Cardiac fibroblast (primary cell): ENCODE measurements at places on chromosomes 2 and 18.

- DNase-seq, result no peak
Measured at GRCh38 chr2:154143105-154143504, 271.4 kb downstream of the GALNT13 start.

GRCh38 chr2:196284866-196285557 lies 113.6 kb upstream of the STK17B start:
- peak; percentile 24 for DNase-seq

DNA sequence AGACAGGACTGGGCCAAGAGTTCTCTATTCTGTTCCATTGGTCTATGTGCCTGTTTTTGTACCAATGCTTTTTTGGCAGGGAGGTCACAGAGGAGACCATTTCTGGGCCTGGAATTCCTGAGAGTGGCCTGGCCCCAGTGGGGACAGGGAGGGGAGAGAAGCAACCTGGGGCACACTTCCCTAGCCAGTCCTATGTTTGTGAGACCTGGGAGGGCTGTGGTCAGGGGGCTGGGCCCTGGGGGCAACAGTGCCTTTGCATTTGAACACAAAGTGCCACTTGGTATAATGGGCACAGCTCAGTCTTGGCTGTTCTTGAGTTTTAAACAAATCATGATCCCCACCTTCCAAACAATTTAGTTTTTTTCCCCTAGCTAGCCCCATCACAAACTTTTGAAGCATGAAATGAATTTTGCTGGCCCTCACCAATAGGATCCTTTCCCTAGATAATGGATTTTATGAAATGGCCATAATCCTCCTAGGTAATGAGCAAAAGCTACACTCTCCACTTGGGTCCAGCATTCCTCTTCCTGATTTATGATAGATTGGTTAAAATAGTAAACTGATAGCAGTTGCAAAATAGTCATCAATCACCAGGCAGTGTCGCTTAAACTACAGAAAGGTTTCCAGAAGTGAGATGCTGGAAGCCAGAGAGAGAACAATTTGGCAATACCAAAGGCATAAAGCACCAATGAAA lies 133.5 kb downstream of the GLI2 start:
- DNase-seq, result no peak

- no peak for DNase-seq
Measured at GRCh38 chr2:113181258-113182051, 7.7 kb downstream of the PSD4 start.

GRCh38 chr2:86243272-86243671 lies 44.0 kb downstream of the MRPL35 start:
- no peak for DNase-seq

GRCh38 chr2:63003351-63003750 lies 47.3 kb upstream of the OTX1 start:
- no peak for DNase-seq

DNA sequence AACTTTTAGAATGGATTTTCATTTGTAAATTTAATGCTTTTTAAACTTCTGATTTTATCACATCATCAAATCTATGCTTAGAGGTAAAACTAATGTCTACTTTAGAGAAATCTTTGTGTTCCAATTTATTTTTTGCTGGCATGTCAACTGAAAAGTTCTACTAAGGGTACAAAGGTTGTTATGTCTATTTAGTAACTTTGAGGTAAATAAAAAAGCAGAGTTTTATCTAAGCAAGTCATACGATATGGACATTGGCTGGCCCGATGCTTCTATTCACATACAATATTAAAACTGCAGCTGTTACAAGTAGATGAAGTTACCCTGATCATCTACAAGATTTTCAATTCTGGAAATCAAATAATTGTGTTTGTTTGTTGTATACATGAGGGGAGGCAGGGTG lies 1575.1 kb downstream of the LRP1B start:
- no peak for DNase-seq

GRCh38 chr2:176514805-176515500 lies 245.7 kb downstream of the MTX2 start:
- DNase-seq, result peak; percentile 51

GRCh38 chr2:117835990-117836760 lies 21.7 kb downstream of the DDX18 start:
- DNase-seq, result peak; percentile 87

GRCh38 chr2:216119986-216120385 lies 10.8 kb downstream of the XRCC5 start:
- DNase-seq, result no peak

DNA sequence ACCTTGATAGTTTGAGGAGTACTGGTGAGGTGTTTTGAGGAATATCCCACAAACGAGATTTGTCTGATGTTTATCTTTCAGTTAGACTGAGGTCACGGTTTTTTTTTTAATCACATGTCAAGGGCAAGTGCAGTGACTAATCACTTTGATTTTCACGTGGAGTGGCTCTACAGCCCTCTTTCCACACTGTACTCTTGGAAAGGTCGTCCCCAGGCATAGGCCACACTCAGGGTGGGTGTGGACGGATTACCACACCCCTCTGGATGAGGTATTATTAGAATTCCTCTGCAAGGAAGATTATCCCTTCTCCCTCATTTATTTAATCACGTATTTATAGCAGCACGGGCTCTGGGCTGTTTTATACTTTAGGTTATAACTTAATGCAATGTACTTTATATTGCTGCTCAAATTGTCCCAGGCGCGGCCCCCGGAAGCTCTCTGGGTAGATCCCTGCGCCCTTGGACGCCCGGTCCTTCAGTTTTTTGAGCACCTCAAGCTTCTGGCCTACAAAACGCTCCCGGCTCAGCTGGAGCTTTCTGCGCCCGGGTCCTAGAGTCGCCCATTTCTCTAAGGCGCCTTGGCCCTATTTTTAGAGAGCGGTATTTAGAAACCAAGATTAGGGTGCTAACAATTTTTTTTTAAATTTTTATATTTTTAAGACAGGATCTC lies 515 bp upstream of the PLEKHB2 start:
- peak; percentile 86 for DNase-seq

DNA sequence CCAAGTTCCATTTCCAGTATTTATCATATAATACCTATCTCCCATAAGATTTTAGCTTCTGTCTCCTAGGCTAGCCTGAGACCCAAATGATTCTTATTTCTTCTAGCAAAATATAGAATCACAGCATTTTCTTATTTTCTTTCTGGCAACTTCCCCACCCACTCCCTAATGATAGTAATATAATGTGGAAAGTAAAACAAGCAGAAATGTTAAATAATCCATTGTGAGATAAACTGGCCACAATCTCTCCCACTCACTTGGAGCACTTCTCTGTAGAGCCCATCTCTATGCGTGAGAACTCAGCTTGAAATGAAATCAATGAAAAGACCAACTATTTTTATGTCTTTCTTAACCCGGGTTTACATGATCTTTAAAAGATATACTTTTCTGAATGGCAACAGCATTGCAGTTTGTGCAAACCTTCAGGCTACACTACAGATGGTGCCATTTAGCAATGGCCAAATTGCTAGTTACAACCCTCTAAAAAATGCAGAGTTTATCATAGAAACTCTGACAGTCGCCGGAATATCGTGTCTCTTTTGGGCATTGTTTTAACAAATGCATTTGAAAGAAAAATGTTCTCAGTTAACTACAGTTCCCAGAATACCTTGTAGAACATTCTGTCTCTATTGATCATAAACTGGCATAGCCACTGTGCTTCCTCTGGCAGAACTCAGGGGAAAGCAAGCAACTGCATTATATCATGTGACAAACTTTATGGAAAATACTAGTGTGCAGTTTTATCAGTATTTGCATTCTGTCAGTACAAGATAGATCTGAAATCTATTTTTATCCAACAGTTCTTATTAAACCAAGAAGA lies 1407.4 kb upstream of the ZEB2 start:
- peak; percentile 53 for DNase-seq

DNA sequence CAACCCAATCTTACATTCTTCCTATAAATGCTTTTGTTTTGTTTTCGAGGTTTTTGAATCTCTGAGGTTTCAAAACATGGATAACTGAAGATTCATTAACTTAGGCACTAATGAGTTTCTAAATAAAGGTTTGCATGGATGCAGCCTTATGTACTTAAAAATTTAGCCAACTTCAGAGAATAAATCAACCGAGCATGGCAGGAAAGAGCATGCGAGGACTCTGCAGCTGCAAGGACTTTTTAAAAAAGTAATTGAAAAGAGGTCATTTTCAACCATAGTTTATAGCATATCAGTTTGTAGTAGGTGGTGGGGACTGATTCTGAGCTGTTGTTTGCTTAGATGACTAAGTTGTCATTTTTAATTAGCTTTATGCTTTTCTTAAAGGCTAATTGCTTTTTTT lies 567.0 kb upstream of the ZEB2 start:
- no peak for DNase-seq

DNA sequence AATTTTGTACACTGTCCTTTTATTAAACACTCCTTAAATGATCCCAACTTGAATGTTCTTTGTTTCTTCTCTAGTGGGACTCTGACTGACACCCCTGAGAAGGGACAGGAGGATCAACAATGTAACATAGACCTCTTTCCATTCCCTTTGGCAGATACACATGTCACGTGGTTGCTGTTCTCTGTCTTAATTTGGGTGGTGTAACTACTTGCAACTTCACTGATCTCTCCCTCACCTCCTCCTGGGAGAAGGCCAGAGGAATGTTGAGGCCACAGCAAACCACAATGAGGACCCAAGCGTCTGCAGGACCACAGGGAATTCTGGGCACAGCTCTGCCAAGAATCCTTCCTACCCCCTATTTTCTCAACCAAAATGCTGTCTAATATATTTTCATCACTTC lies 205.6 kb downstream of the RTP5 start:
- DNase-seq, result peak; percentile 66

GRCh38 chr18:3798032-3798431 lies 348.1 kb downstream of the TGIF1 start:
- no peak for DNase-seq

- DNase-seq, result no peak
Measured at GRCh38 chr2:126898636-126899035, at the start of gene TEX51. TSS of gene TEX51 (plus strand) at chr2:126898890. CDS start at chr2:126898919, 29 bp downstream.

- no peak for DNase-seq
Measured at GRCh38 chr2:85922199-85922598, 33.4 kb upstream of the ST3GAL5 start.

GRCh38 chr18:80154293-80154692 lies 45.2 kb downstream of the ADNP2 start:
- DNase-seq, result peak; percentile 41

DNA sequence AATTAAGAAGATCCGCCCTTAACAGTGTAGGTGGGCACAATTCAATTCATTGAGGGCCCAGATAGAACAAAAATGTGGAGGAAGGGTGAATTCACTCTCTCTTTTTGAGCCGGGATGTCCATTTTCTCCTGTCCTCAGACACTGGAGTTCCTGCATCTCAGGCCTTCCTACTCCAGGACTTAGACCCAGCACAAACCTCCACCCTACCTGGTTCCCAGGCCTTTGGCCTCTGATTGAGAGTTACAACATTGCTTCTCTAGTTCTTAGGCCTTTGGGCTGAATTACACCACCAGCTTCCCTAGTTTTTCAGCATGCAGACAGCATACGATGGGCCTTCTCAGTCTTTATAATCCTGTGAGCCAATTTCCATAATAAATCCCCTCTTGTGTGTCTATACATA lies 87.8 kb upstream of the TMEM17 start:
- no peak for DNase-seq

GRCh38 chr2:71783815-71784214 lies 330.5 kb downstream of the DYSF start:
- DNase-seq, result no peak

GRCh38 chr2:185188656-185189055 lies 549.9 kb upstream of the FSIP2 start:
- DNase-seq, result no peak

DNA sequence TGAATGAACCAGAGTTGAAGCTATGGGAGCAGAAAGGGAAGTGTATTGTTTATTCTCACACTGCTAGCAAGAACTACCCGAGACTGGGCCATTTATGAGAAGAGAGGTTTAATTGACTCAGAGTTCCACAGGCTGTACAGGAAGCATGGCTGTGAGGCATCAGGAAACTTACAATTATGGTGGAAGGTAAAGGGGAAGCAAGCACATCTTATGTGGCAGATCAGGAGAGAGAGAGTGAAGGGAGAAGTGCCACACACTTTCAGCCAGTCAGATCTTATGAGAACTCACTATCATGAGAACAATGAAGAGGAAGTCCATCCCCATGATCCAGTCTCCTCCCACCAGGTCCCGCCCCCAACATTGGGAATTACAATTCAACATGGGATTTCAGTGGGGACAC lies 383.2 kb upstream of the SLC14A2 start:
- DNase-seq, result no peak

DNA sequence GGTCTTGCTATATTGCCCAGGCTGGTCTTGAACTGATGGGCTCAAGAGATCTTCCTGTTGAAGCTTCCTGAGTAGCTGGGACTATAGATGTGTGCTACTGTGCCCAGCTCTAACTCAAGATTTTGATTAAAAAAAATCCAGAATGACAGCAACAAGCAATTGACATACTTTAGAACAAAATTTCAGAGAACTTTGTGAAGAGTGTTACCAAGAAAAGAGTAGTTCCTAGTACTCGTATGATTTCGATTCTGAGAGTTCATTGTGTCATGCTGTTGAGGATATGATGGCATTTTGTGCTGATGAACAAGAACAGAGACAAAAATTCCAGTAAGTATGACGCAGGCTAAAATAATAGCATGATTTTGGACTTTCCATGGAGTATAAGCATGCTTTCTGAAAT lies 90.2 kb upstream of the TWSG1 start:
- no peak for DNase-seq

DNA sequence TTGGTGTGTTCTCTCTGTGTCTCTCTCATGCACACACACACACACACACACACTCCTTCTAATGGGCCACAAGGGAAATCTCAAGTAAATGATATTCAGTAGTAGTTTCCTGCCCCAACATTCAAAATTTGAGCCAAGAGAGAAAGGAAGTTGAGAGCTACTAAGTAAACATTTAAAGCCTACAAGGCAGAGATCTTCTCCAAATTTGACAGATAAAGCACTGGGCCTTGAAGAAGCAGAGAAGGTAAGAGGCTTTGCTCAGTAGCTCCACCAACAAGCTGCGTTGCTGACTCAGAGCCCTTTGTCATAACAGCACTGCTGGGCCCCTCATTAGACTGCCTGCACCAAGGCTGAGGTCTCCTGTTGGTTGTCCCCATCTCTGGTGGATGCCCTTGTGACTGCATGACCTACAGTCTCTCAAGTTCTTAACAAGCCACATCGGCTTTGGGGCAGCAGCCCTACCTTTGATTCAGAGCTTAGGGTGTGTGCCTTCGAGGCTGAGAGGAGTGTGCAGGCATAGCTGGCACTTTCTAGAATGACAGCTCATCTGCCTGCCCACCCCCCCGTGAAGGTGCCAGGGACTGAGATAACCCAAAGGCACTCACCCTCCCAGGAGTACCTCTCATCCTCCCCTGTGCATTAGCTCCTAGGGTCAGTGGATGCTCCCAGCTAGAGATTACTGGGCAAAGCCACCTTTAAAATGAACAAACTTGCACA lies 32.3 kb upstream of the NEB start:
- DNase-seq, result peak; percentile 12

GRCh38 chr2:211986313-211986712 lies 552.3 kb downstream of the ERBB4 start:
- no peak for DNase-seq

DNA sequence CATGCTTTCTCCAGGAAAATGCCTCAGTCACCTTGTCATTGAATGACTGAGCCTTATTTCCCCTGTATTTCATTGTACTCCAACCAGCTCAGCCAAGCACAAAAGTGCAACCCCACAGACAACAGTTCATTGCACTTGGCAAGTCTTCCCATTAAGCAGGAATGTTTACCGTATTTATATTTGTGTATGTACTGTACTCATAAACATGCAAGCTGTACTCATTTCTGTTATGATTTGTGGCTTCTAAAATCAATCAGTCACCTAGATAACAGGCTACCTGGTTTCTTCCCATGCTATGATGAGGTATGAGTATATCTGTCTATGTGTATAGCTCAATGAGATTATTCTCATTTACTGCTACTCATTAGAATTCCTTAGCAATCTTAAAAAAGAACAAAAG lies 505.5 kb upstream of the FAM98A start:
- no peak for DNase-seq

- DNase-seq, result no peak
Measured at GRCh38 chr18:58580078-58580477, 48.8 kb downstream of the ALPK2 start.
